ENCODE measurements at places on chromosomes 7 and 10. TPM values are rescaled to one million over a fixed set of nuclear protein-coding genes. Genes with fewer than 3 reads are reported as not detected.

ANKRD30A gene
- total RNA-seq: not detected

PALD1 gene
- total RNA-seq: 10.9 TPM

PRTFDC1 gene
- 3.0 TPM for total RNA-seq

ERCC6 gene
- total RNA-seq: 11.7 TPM

STAMBPL1 gene
- 27.4 TPM for total RNA-seq

CREB5 gene
- 15.7 TPM for total RNA-seq

CYP26C1 gene
- total RNA-seq: not detected

A1CF gene
- not detected for total RNA-seq

SPDYE5 gene
- total RNA-seq: not detected

CLDN4 gene
- 0.42 TPM for total RNA-seq

MINDY3 gene
- total RNA-seq: 31.1 TPM

OR13A1 gene
- not detected for total RNA-seq

NUTM2E gene
- not detected for total RNA-seq

TRPV6 gene
- not detected for total RNA-seq

SUGCT gene
- 7.8 TPM for total RNA-seq

ABCB1 gene
- total RNA-seq: 4.5 TPM

MOGAT3 gene
- 0.17 TPM for total RNA-seq

CPED1 gene
- total RNA-seq: 31.1 TPM

GPER1 gene
- 19.9 TPM for total RNA-seq

LAMB4 gene
- 0.75 TPM for total RNA-seq

GBX1 gene
- total RNA-seq: not detected

BTBD16 gene
- not detected for total RNA-seq

C7orf33 gene
- not detected for total RNA-seq
